Activated CD8-positive, alpha-beta memory T cell treated with anti-CD3 and anti-CD28 coated beads for 24 hours (primary cell): ENCODE measurements at places on chromosomes 11 and 22.

- DNase-seq, result no peak
Observed at GRCh38 chr11:45361551-45361950, 75.4 kb upstream of the SYT13 start.

- no peak for DNase-seq
Observed at GRCh38 chr11:34185926-34186841, 80.8 kb downstream of the NAT10 start.

- DNase-seq, result no peak
Observed at GRCh38 chr11:19394525-19395016, 153.8 kb upstream of the E2F8 start.

GRCh38 chr22:49368976-49369725 is 458.5 kb downstream of the BRD1 start:
- peak; percentile 53 for DNase-seq

DNA sequence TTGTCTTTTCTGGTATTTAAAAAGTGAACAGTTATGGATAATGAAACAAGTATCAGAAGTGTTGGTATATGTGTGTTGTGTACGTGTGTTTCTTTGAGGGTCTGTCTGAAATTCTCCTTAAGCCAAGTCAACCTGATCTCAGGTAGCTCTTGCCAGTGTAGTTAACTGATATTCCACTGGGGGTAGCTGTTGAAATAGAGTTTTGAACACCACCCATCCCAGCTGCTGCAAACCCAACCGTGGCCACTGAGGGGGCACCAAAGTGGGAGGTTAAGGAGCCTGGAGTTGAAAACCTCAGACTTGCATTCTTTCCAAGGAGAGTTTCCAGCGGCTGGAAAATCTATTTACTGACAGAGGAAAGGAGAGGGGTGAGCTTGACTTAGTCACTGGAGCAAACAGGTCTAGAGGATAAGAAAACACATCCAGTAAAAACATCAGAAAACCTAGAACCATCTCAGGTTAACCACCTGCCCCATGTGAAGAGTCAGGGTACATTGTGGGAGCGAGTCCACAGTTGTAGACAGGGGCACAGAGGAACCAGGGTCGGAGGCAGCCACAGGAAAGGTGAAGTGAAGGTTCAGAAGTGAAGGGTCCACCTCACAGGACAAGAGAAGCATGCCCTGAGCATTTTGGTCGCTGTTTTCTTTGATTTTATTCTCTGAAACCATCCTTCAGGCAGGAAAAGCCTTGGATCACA is 8.8 kb upstream of the CUL5 start:
- DNase-seq, result peak; percentile 59

DNA sequence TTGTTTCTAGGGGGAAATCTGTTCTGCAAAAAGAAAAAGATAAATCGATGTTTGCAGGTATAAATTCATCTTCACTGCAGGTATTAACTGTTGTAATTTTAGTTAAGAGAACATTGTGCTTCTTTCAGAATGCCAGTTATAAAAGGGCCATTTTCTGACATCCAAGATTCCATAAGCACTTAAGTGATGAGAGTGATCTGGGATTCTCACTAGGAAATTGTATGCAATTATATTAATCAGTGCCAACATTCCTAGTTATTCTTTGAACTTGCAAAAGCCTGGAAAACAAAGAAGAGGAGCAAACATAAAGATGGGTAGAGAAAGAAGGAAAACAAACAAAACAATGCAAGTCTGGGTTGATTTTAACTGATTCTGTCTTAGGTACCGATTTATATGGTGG is 5.4 kb downstream of the DDI1 start:
- no peak for DNase-seq

DNA sequence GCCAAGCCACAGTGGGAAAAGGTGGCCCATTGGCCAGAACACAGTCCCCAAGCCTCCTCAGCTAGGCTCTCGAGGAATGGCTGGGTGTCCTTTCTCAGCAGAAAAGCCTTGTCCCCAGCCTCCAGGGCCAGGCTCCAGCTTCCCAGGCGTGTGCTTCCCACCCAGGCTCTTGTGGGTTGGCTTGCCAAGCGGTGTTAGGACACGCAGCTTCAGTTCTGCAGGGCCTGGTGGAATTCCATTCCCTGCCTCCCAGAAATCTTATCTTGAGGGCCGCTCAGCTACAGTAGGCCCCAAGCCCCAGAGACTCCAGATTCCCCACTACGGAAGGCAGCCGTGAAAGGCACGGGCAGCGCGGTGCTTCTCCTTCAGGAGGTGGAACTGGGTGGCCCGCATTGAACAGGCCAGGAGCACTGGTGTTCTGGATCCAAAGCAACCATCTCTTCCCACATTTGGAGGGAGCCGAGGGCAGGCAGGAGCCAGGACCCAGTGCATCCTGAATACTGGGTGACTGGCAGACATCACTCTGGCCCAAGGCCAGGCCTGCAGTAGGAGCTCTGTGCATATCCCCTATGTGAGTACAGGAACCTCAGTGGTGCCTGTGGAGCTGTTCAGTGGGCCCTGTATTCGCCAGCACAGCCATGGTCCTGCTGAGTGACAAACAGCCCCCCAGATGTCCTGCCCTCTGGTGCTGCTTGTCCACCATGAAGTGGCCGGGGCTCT is 16.7 kb upstream of the KCNQ1OT1 start:
- DNase-seq, result no peak

DNA sequence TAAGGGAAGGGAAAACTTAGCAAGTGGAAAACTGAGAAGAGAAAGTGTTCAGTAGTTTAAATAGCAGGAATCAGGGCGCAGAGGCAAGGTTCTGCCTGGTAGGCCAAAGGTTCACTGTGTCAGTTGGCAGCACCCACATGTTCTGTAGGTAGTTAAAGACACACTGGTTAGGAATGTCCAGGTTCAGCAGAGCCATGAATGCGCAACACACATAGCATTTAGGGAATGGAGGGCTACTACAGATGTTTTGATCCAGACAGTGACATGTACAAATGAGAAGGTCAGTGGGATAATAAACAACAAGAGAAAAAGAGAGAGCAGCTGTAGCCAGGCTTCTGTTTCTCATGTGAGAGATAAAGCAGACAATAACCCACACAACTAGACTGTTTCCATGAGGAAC is 56.2 kb upstream of the ARHGAP42 start:
- no peak for DNase-seq

DNA sequence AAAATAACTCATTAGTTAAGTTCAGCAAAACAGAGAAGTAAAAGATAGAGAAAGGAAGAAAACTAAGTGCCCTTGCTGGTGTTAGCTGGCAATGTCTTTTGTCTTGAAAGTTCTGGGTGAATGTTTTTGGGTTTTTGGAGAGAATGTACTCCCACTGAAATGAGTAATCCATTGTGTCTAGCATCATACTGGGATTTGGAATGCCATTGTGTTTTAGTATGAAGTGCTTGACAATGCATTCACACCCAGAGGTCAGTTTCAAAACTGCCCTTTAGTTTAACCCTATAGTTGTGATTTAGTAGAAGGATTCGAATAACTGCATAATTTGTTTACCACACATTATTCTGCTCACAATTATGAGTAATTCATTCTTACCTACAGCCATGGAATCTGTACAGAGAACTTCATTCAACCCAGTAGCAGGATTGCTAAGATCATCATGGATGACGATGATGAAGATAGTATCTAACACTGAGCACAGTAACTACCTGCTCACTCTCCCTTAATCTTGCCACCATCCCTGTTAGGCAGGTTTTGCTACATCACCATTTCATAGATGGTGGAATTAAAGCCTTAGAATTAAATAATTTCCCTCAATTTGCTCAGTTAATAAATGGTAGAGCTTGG is 33.9 kb downstream of the MAML2 start:
- no peak for DNase-seq

DNA sequence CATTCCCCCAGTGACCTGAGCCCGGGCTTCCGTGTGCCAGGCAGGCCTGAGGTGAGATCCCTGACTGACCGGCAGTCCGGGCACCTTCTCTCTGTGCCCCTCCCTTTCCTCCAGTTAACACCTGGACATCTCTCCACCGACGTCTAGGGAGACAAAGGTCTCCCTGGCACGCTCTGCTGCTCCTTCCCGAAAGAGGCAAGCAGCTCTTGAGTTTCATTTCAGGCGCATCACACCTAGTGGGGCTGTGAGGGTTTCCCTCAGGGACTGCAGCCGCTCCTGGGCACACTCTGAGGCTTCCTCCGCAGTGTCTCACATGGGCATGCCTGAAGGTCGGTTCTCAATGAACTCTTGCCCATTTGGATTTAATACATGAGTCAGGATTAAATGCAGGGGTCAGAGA is 322.7 kb downstream of the CTTN start:
- no peak for DNase-seq

DNA sequence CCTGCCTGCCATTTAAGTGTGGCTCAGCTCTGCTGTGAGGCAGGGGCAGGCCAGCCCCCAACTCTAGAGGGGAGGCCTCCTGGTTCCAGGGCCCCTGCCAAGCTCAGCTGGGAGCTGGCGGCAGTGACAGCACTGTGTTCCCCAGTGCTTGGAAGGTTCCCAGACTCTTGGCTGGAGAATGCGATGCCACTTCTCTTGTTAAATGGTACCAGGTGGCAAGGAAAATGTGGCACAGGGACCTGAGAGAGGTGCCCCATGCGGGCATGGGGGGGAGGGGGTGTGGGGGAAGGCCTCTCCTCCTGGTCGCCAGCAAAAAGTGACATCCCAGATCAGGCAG is 8.4 kb upstream of the TNFRSF13C start:
- no peak for DNase-seq

GRCh38 chr11:128372977-128373376 is 214.4 kb downstream of the ETS1 start:
- DNase-seq, result no peak

DNA sequence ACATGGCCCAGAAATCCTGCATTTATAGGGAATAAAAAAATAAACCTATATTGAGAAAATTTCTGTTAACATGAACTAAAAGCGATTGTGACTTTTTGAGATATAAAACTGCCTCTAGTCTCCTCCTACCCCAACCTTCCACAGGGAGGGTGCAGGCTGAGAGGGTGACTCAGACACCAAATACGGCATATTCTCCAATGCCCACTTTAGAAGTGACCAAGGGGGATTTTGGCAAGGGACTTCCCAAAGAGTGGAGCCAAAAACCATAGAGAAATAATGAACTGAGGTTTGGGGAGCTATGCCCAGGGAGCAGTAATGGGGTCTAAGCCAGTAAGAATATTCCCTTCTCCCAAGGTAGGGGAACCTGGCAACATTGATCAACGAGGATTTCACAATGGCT is 124.9 kb upstream of the ZC3H12C start:
- no peak for DNase-seq

- no peak for DNase-seq
Observed at GRCh38 chr11:68355471-68355870, 43.1 kb downstream of the LRP5 start.

DNA sequence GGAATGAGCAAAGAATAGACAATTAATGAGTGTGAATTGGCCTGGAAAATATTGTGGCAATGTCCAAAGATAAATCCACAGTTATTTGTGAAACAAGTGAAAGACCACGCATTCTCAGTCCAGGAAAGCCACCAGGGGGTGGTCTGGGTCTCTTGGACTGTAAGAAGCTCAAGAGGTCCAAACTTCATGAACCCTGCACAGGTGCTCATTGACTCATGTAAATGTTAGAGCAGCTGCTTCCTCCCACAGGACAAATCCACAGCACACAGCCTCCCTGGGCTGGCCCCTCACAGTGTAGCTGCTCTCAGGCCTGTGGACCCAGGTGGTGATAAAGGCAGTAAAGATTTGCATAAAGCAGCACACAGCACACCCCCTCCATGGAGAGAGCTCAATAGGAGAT is 114.0 kb downstream of the ZNF280B start:
- no peak for DNase-seq

GRCh38 chr22:22745225-22746060 is 101.0 kb downstream of the GGTLC2 start:
- DNase-seq, result no peak

DNA sequence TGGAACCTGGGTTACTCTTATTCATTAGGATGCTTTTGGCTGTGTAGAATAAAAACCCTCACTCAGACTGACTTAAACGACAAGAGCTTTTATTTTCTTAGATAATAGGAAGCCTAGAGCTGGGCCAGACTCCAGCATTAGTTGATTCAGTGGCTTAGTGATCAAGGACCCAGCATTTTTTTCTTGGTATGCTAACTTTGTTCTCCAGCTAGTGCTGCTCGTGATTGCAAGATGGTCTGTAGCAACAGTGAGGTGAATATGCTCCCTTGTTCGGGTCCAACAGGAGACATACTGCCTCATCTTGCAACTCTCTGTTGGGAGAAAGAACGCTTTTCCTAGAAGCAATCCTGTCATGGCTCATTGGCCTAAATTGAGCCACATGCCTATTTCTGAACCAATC is 33.4 kb downstream of the INSC start:
- DNase-seq, result no peak

GRCh38 chr11:86069408-86070101 is 671 bp upstream of the PICALM start:
- no peak for DNase-seq

- no peak for DNase-seq
Observed at GRCh38 chr11:69560141-69560790, 78.8 kb downstream of the LINC01488 start.

GRCh38 chr11:210122-210802 is 2.8 kb downstream of the RIC8A start:
- no peak for DNase-seq

GRCh38 chr11:134815404-134815803 is 403.4 kb upstream of the B3GAT1 start:
- no peak for DNase-seq

DNA sequence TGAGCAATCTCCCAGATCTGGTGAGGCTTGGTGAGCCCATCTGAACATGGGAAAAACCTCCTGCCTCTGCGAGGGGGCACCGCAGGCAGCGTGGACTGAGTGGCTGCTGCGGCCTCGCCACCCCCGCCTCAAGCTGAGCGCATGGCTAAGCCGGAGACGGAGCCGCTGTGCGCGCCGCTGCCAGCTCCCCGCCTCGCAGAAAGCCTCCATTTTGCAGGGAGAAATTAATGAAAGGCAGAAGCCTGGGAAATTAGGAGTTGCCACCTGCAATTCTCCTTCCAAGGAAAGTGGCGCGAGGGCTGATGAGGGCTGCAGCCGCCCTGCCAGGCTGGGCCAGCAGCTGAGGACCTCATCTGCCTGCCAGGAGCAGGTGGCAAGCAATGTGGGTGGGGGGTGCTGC is 35.6 kb upstream of the TCF20 start:
- no peak for DNase-seq
